Smooth muscle cell of the brain vasculature (primary cell): ENCODE measurements at places on chromosomes 7 and 10.

- DNase-seq, result no peak
These were observed 10.7 kb upstream of the FMC1 start for GRCh38 chr7:139330333-139331030.

GRCh38 chr10:33506838-33507661 is 172.6 kb upstream of the NRP1 start:
- no peak for DNase-seq

- no peak for DNase-seq
These were observed 349.9 kb upstream of the NFE2L3 start for GRCh38 chr7:25802057-25802456.

GRCh38 chr7:50818324-50818723 is 35.6 kb upstream of the GRB10 start:
- no peak for DNase-seq

- no peak for DNase-seq
These were observed 718 bp upstream of the UMAD1 start for GRCh38 chr7:7639847-7640220.

GRCh38 chr10:18501198-18501597 is 150.2 kb downstream of the NSUN6 start:
- DNase-seq, result no peak

DNA sequence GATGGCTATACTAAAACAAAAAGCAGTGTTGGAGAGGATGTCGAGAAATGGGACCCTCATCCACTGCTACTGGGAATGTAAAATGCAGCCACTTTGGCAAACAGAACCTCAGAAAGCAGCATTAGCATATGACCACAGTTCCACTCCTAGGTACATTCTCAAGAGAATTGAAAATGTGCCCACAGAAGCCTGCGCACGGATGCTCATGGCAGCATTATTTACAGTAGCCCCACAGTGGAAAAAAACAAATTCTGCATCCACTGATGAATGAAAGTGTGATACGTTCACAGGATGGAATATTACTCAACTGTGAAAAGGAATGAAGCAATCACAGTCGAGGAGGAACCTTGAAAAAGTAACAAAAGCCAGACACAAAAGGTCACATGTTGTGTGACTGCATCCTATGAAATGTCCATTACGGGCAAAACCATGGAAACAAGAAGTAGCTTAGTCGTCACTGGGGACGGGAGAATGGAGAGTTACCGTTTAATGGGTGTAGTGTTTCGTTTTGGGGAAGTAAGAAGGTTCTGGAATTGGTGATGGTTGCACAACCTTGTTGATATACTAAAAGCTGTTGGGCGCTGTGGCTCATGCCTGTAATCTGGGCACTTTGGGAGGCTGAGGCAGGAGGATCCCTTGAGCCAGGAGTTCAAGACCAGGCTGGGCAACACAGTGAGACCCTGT is 2.5 kb upstream of the UPK3B start:
- no peak for DNase-seq

DNA sequence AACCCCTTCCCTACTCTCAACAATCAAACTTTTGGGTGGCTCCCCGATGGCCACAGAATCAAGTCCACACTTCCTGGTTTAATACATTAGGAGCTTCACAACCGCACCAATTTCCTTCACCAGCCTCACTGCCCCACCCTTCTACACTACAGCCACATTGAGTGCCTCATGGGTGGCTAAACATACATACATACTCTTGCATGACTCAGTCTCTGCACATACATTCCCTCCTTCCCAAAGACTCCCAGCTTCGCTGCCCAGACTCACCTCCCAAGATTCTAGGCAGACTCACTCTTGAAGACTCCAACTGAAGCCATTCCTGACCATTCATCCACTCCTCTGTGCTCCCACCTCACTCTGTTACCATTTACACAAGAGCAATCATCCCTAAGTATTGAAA is 15.9 kb downstream of the VPS41 start:
- no peak for DNase-seq

GRCh38 chr7:97002555-97003261 is 2.6 kb upstream of the DLX6 start:
- DNase-seq, result no peak

DNA sequence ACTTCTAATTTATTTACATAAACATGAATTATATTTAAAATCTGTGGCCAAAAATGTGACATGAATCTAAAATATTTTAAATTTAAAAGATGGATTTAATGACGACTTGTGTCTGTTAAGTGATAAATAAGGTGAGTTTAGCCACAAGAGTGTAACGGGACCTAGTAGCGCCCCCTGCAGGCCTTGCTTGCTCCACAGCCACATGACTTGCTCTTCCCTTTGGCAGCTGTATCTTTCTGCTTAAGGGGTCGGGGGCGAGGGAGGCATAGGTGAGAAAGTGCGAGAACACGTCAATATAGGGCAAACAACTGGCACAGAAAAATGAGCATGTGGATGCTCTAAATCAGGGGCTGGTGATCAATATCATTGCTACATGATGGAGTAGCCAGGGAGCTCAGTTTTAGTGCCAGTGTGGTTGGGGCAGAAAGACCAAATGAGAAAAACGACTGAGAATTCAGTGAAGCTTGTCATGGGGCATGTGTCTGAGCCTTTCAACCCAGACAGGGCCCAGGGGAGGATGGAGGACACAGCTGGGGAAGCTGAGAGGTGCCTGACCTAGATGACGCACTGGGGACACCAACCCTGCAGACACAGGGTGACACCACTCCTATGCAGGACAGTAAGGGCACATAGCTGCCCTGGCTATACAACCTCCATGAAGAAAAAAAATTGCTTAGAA is 49.8 kb downstream of the PAXIP1 start:
- no peak for DNase-seq

- no peak for DNase-seq
These were observed 42.6 kb upstream of the DLG5 start for GRCh38 chr10:77969114-77969513.

GRCh38 chr10:84342584-84342983 is 14.2 kb downstream of the CCSER2 start:
- no peak for DNase-seq

DNA sequence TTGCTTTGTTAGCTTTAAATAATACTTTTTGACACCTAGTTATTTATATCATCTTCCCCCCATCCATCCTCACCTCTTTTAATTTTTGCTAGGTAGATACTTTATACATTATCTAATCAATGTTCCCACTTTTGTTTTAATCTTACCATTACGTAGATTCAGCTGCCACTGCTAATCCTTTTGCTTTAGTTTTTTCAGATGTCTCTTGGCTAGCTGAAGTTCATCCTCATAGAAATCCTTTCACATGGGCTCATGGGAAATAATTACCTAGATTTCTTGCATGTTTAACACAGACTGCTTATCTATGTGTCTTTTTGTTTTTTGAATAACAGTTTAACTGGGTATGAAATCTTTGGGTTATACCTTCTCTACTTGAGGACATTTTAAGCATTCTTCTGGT is 60.1 kb downstream of the ZNRF2 start:
- DNase-seq, result no peak
